Right ventricle myocardium inferior (tissue), 1 donor: ENCODE measurements at places on chromosomes 11 and 22. TPM values are rescaled to one million over a fixed set of nuclear protein-coding genes. Genes with fewer than 3 reads are reported as not detected.

GRCh38 chr11:1847006-1847735, 5.7 kb upstream of the LSP1 start:
- no peak for DNase-seq

- DNase-seq, result no peak
Measured at GRCh38 chr22:43827926-43828724, 16.0 kb upstream of the EFCAB6 start.

DNA sequence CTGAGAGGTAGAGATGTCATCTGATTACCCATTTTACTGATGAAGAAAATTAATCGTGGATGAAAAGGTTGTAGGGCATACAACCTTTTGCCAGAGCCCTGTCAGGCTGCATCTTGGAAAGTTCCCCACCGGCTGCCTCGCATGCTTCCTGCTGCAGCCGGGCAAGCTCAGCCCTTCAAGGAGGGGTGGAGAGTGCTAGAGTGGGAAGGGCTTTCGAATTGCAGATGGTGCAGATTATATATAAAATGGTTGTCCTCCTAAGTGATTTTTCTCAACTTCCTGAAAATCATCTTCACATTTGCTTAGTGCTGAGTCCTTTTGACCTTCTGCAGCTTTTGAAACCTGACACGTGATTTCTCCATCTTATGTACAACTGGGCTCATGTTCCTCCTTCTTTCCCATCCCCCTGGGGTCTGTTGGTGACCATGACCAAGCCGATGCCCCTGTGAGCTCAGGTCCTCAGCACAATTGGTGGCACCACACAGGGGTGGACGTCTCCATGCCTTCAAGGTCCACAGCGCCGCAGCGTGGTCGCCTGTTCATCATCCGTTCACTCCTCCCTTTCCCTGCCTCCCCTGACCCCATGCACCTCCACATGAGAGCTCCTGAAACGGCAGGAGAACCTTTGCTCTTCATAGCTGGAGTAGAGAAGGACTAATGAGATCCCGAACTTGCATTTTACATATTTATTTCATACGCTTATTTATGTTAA, 47.6 kb upstream of the MYO18B start:
- no peak for DNase-seq

- DNase-seq, result peak; percentile 85
Measured at GRCh38 chr11:16603890-16604793, 134.3 kb upstream of the C11orf58 start.

GRCh38 chr11:20368438-20368837, 4.9 kb downstream of the HTATIP2 start:
- no peak for DNase-seq

Gene OR52I1
- total RNA-seq, result not detected

Gene CACNA1I
- not detected for total RNA-seq

Gene PKDREJ
- total RNA-seq, result 0.08 TPM
